ENCODE measurements at places on chromosomes 13 and 19.

DNA sequence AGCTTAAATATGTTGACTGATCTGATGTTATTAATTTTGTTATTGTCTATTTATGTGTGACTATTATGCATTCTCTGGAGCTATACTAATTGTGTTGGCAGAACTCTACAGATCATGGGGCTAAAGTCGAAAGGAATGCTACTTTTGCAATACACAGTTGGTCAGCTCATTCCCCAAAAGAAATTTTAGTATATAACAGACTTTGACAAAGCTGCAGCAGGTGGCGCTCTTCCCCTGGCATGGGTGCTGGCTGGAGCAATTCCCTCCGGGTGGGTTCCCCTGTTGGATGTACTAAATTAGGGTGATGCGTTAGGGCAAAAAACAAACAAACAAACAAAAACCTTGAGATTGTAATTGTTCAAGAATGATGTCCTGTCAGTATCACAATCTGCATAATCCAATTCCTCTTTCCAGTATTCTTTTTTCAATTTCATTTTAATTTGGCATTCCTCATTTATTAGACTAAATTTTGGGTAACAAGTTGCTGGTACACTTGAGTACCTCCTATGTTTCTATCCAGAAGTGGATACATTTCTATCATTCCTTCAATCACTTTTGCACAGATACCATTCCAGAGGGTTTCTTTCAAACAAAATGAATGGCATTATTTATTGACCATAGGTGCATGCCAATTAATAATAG is 322.8 kb upstream of the EDNRB start:
- peak; percentile 72 for DNase-seq

GRCh38 chr19:45876411-45877197 is 9.3 kb downstream of the IRF2BP1 start:
- peak; percentile 58 for DNase-seq

DNA sequence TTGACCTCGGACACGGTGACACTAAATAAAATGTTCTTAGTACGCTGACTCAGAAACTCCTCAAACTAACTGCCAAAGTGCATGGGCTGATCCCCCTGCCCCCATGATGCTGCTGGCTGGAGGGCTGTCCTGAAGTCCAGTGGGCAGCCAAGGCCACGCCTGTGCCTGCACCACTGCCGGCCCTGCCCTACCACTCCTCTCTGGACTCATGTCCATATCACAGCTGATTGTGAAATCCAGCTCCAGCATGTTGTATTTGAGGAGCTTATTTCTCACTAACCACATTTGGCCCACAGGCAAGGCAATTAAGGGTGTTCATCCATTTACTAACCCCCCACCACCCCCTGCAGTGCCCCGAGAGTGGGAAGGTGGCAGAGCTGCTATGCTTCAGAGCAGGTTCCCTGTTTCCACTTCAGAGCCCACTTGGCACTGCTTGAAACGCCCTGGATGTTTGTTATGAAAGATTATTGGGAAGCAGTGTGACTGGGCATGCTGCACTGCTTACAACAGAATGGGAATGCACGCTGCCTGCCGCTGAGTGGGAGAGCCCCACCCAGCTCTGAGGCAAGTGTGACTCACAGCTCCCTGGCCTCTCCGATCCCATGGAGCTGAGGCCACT is 114.0 kb downstream of the UQCRFS1 start:
- DNase-seq = no peak

DNA sequence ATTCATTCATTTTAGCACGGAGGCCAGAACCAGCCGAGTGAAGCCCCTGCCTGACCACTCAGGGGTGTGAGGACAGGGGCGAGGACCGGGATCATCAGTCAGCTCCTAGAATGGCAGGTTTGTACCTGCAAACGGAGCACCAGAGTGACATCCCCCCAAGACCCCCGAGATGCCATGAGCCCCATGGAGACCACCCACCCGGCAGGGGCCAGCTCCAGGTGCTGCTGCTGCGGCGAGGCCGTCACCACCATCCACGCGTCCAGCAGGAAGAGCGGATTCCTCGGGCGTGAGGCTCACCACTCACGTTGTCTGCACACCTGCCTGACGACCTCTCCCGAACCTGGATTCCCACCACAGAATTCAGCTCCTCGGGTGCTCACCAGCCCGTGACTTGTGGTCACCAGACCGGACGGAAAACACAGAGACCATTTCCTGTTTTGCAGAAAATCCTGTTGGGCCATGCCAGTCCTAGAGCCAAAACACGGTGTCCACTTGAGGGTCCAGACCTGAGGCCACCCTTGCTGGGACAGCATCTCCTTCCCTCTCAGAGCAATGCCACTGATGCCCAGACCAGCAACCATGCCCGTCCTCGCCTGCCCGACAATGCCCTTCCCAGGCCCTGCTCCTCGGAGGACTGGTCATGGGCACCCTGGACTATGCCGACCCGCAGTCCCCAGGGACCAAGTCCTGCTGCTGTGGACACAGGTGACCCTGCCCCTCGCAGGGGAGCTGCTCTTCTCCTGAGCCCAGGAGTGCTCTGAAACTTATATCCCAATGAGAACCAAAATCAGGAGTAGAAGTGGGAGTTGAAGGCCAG is 74.2 kb downstream of the RASA3 start:
- no peak for DNase-seq

DNA sequence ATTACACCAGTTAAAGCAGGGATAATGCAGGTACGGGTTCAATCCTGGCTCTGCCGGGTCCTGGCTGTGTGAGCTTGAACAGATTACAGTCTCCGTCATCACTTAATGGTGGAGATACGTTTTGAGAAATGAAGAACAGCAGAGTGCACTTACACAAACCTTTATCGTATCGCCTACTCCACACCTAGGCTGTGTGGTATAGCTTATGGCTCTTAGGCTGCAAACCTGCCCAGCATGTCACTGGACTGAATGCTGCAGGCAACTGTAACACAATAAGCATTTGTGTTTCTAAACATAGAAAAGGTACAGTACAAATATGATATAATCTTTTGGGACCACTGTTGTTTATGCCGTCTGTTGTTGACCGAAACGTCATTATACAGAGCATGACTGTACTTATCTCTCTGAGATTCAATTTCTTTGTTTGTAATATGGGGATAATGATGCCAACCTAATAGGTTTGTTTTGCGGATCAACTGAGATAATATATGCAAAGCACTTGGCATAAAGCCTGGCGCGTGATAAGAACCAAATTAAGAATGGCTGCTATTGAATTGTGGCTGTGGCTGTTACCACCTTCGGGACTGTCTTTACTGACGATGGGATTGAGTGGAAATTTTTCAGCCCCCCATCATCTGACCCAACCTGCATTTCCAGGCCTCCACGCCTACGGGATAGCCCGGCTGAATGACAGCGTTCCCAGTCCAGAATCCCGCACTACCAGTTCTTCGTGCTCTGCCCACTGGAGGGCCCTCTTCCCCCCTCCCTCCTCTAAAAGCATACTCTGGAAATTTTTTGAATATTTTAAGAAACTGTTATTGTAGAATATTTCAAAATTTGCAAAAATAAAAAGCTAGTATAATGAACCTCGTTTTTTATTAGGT is 11.2 kb downstream of the KRTDAP start:
- DNase-seq = no peak

DNA sequence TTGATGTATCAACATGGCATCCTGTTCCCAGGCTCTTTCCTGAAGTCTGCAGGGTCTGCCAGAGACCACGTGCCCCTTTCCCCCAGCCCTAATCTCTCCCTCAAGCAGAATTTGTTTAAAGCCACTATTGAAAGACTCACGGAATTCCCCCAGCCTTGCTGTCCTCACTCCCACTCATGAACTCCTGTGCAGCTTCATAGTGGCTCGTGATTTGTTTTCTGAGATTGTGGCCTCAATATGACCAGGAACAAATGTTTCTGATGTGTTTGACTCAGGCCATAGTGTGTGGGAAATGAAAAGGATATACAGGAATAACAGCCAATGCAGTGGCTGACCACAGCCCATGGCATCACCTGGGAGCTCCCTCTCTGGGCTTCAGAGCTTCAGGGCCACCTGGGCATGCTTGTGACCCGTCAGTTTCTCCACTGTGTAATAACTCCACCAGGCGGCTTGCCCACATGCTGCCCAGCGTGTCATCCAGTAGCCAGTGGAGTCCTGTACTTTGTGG is 8.1 kb upstream of the SERPINE3 start:
- DNase-seq = no peak

- peak; percentile 71 for DNase-seq
Measured at GRCh38 chr19:46533078-46533620, 37.5 kb upstream of the PNMA8B start.

All from eye (tissue), 1 donor.